Vagina (tissue), 2 donors: ENCODE measurements at places on chromosomes 12 and 14. TPM values are rescaled to one million over a fixed set of nuclear protein-coding genes. Genes with fewer than 3 reads are reported as not detected.
A peak's percentile ranks its signal among the peaks of the same experiment; 100 is the strongest.

- no peak for DNase-seq
Observed at GRCh38 chr14:99737451-99737951, 53.4 kb downstream of the CYP46A1 start.

DNA sequence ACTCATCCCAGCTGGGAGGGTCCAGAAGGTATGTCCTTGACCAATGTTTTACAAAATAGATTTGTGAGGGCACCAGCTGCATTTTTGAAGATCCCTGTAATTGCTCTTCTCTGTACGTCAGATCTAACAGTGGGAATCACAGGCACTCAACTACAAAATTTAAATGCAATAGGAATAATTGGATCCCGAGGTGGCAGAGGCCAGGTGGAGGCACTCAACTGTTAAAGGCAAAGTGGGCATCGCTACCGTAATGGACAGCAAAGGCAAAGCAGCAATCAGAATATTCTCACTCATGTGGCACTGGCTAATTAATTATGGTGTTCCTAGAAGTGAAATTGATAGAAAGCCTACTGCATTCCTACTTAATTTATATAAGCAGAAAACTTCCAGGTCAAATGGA is 27.9 kb upstream of the PSMC1 start:
- DNase-seq, result no peak

- no peak for DNase-seq
Observed at GRCh38 chr12:93839064-93839463, 161.9 kb downstream of the CRADD start.

- DNase-seq, result no peak
Observed at GRCh38 chr12:89959179-89959578, 250.5 kb upstream of the ATP2B1 start.

GRCh38 chr14:84250893-84251292 is 1279.1 kb upstream of the FLRT2 start:
- no peak for DNase-seq

DNA sequence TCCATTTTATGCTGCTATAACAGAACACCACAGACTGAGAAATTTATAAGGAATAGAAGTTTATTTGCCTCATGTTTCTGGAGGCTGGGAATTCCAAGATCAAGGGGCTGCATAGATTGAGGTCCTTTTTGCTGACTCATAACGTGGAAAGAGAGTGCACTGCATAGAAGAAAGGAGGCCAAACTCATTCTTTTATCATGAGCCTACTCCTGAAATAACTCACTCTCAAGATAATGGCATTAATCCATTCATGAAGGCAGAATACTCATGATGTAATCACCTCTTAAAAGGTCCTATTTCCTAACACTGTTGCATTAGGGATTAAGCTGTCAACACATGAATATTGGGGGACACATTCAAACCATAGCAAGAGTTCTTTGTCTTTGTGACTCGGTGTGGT is 60.0 kb upstream of the FBXO33 start:
- no peak for DNase-seq

GRCh38 chr12:47705566-47706425 is at the start of gene RPAP3:
RPAP3 (minus strand) TSS chr12:47706030; CDS start chr12:47702840, 3,190 bp downstream.
- peak; percentile 88 for DNase-seq

- no peak for DNase-seq
Observed at GRCh38 chr14:77221241-77221871, 39.8 kb downstream of the TMEM63C start.

- DNase-seq, result no peak
Observed at GRCh38 chr14:89566644-89567415, 149.8 kb upstream of the FOXN3 start.

DNA sequence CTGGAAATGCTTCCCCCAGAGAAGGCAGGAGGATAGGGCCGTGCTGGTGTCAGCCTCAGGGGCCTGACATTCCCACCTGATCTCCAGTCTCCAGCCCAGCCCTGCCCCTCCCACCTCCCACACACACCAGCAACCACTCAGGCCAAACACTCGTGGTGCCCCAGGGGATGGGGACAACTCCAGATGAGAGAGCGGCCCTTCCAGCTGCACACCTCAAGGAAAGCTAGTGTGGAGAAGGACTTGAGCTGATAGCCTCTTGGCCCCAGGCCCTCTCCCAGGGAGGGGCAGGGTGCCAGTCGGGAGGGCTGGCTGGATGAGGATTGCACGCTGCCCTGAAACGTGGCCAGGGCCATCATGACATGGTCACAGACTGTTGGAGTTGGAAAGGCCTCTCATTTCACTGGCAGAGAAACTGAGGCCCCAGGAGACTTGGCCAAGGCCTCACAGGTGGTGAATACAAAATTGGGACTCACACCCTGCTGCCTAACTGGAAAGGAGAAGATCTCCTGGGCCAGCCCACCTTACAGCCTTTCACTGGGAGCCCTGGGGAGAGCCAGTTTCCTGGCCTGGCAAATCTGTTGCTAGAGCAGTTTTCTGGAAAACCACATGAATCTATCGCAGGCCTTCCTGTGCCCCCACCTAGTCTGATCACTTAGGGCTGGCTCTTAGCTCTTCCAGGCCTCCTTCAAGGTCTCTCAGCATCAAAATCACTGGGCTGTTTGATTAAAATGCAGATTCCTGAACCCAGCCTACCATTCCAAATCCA is 52.1 kb downstream of the IRF2BPL start:
- DNase-seq, result no peak

DNA sequence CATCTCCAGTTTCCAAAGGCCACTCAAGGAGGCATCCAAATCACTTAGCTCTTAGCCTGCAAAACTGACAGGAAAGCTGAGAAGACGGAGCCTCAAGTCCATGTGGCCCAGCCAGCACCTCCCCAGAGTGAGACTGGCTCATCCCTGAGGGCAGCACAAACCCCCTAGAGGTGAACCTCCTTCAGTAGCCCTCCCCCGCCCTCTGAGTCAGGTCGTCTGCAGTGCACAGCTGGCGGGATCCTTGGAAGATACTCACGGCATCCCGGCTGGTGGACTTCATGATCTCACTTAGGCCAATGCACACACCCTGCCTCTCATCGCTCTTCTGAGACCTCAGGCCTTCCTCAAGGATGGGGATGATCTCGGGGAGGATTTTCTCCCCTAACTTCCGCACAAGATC is 24.1 kb upstream of the RAB35 start:
- DNase-seq, result no peak

DNA sequence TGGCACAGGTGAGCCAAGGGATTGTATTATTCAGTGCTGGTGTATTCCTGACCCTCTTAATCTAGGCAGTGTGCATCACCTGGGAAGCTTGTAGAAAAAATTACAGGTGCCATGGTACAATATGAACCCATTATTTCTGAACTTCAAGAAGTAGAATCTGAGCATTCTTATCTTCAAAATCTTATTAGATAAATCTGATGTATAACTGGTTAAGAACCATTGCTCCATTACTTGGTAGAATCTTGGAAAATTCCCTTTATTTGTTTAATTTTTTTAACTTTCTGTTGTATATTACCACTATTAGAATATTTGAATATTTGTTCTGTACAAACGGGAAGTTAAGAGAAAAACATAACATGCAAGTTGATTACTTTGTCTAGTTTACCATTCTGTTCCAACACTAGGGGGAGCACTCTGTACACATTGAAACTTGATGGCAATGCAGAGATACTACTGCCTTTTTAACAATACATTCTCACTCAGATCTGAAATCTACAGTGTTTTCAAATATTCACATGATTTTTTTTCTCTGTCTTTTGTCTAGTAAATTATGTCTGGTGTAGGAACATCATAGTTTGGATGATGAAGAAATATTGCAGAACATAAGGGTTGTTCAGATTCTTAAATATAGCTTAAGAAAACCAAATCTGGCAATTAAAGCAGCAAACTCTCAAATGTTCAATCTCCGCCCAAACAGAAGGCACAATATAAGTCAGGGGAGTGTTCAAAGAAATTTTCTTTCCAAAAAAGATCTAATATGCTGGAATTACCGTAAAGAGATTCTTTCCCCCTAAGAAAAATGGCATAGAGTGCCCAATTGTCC is 196.6 kb downstream of the PCNX1 start:
- no peak for DNase-seq

- no peak for DNase-seq
Observed at GRCh38 chr12:151579-151978, 62.4 kb downstream of the SLC6A12 start.

- no peak for DNase-seq
Observed at GRCh38 chr12:92938638-92939037, 9.5 kb upstream of the EEA1 start.

The MSRB3 gene
- 52.5 TPM for total RNA-seq

The WDR20 gene
- total RNA-seq, result 24.8 TPM

The TNS2 gene
- 235 TPM for total RNA-seq

The RPL10L gene
- not detected for total RNA-seq

The PROX2 gene
- not detected for total RNA-seq

The DDX23 gene
- 57.9 TPM for total RNA-seq

The OTUB2 gene
- 1.7 TPM for total RNA-seq

The KRT71 gene
- not detected for total RNA-seq

The ITGB7 gene
- total RNA-seq, result 3.7 TPM

The DYRK2 gene
- 16.2 TPM for total RNA-seq

The SMAGP gene
- total RNA-seq, result 30.0 TPM

The BDKRB2 gene
- 23.3 TPM for total RNA-seq

The CCDC197 gene
- not detected for total RNA-seq
